ENCODE measurements at places on chromosomes 3 and 15. TPM values are rescaled to one million over a fixed set of nuclear protein-coding genes. Genes with fewer than 3 reads are reported as not detected.

Gene EDC3
- 18.9 TPM for total RNA-seq

Gene GASK1A
- total RNA-seq = not detected

Gene PLA2G4F
- total RNA-seq = not detected

Gene RTP2
- total RNA-seq = not detected

Gene ARID3B
- 3.9 TPM for total RNA-seq

Gene LRRK1
- total RNA-seq = 17.8 TPM

Gene GUCA1C
- total RNA-seq = not detected

Gene HRG
- total RNA-seq = not detected

Gene GOLGA6L10
- total RNA-seq = 0.69 TPM

Gene ASB14
- total RNA-seq = not detected

Gene ZNF654
- total RNA-seq = 3.5 TPM

Gene KLF13
- total RNA-seq = 99.2 TPM

Gene C15orf62
- 0.07 TPM for total RNA-seq

Gene LOXL1
- 0.49 TPM for total RNA-seq

Gene SPATA12
- 0.47 TPM for total RNA-seq

Gene CCDC33
- 7.3 TPM for total RNA-seq

Gene IQCF5
- not detected for total RNA-seq

Gene ENTPD3
- 0.04 TPM for total RNA-seq
